Heart left ventricle (tissue), 16 donors: ENCODE measurements at places on chromosomes 4 and X. TPM values are rescaled to one million over a fixed set of nuclear protein-coding genes. Genes with fewer than 3 reads are reported as not detected.

DNA sequence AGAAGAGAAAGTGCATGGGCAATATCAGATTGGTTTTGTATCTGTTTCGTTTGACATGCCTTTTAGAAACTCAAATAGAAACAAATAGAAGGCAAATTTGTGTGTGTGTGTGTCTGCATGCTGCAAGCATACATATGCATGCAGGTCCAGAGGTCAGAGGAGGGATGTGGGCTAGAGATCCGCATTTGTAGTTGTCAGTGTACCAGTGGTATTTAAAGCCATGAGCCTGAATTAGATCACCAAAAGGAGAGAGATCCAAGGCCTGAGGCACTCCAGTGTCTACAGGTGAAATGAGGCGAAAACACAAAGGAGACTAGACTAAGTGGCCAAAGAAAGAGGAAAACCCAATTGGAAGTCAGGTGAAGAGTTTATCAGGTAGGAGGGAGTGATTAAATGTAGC lies 106.7 kb downstream of the CORIN start:
- H3K4me1 ChIP-seq = peaks cover 4% of the 10 kb centered on the region
- DNase-seq = no peak
- H3K36me3 ChIP-seq = no peaks in the 10 kb centered on the region
- H3K27me3 ChIP-seq = peaks cover 7% of the 10 kb centered on the region
- no peak overlapping the region for H3K4me3 ChIP-seq

DNA sequence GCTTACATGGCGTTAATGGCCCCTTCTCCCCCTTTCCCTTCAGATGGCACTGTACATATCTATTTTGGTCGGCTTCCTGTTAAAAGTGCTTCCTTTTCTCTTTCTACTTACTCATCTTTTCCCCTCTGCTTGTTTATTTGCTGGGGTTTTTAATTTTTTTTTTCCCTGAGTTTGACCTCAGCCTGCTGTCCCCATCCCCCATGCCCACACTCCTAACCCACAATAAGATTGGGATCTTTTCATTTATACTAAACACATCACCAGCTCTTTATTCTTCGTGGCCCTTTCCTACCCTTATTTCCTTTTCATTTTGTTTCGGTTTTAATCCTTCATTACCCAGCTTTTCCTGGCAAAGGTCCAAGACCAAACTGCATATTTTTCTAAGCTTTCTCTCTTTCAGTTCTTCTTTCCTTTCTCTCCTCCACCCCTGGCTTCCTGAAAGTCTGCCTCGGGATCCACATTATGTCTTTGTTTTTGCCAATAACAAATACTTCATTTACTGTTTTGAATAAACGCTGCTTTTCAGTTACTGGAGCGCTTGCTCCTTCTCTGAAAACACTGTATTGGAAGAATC lies 152.0 kb upstream of the USP9X start:
- no peaks in the 10 kb centered on the region for H3K36me3 ChIP-seq
- no peaks in the 10 kb centered on the region for H3K4me1 ChIP-seq
- H3K27ac ChIP-seq = peak overlapping the region; percentile 72
- H3K27me3 ChIP-seq = peaks cover 3% of the 10 kb centered on the region

- DNase-seq = no peak
- H3K4me3 ChIP-seq = no peak overlapping the region
- no peaks in the 10 kb centered on the region for H3K27me3 ChIP-seq
Measured at GRCh38 chr4:88452912-88453311, 4.0 kb upstream of the HERC5 start.

The SLC49A3 gene
- 8.9 TPM for total RNA-seq

The CNGA1 gene
- not detected for total RNA-seq

The FGF16 gene
- 0.43 TPM for total RNA-seq

The NAP1L3 gene
- total RNA-seq = 6.9 TPM
